Activated T-cell treated with anti-CD3 and anti-CD28 coated beads for 24 hours (primary cell): ENCODE measurements at places on chromosomes 13 and 19.
A peak's percentile ranks its signal among the peaks of the same experiment; 100 is the strongest.

DNA sequence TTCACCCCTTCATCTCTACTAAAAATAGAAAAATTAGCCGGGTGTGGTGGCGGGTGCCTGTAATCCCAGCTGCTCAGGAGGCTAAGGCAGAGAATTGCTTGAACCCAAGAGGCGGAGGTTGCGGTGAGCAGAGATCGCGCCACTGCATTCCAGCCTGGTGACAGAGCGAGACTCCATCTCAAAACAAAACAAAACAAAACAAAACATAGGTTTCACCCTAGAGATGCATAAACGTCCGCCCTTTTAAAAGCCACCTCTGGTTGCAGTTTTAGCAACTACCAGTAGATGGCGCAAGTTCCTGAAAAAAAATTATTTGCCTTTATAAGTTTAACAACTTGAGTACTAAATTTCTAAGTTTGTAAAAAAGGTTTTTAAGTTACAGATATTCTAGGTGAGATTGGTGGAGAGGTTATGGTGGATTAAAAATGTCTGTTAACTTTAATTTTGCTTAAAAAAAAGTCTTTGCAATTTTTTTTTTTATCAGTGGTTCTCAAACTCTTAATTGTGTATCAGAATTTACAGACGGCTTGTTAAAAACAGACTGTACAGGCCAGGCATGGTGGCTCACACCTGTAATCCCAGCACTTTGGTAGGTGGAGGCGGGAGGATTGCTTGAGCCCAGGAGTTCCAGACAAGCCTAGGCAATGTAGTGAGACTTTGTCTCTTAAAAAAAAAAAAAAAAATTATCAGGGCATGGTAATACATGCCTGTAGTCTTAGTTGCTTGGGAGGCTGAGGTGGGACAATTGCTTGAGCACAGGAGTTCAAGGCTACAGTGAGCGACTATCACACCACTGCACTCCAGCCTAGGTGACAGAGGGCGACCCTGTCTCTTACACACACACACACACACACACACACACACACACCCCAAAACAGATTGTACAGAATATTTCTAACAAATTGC lies 42.1 kb downstream of the NAA16 start:
- peak; percentile 36 for DNase-seq

- no peak for DNase-seq
Measured at GRCh38 chr19:18790566-18791314, at the start of gene COMP. Gene COMP (minus strand): TSS chr19:18791305. CDS start chr19:18791269, 36 bp downstream.

DNA sequence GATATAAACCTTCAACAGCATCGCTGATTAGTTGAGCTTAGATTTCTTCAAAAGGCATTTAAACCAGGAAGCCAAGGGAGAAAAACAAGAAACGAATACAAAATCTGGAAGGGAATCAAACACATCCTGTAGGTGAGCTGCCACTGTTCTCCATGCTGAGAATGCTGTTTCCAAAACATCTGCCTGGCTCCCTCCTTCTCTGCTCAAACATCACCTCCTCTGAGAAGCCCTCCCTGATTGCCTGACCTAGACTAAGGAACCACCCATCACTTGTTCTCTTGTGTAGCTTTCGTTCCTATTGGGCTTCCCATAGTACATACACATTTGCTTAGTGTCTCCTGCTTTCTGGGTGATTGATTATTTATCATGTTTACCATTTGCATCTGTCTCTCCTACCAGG lies 152.7 kb downstream of the CACNA1A start:
- DNase-seq, result no peak

GRCh38 chr13:102724923-102725322 lies 30.1 kb upstream of the METTL21C start:
- no peak for DNase-seq

DNA sequence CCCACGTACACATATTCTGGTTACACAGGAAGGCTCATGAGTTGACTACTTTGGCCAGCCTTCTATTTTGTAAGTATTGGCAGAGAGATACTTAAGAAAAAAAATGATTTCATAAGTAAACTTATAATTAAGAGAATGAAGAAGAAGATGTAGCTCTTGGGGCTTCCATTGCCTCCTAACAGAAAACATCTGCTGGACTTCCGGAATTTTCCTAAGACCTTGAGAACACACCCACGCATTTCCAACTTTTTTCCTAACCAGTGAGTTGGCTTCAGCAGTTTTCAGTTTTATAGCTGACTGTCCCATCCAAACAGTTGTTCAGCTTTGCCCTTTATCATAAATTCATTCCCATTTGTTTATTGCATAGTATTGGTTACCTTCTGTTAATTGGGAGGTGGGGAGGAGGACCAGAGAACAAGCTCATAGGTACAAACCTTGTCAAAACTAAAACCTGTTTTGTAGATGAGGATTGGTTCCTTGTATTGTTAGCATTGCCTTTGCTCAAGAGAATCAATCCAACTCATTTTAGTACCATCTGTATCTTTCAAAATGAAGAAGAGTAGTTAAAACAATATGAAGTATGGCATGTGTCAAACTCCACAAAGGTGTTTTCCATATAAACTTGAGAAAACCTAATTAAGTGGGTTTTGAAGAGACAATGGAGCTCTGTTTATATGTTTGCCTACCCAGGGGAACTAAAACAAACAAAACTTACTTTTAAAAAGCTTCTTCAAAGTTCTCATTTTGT lies 93.9 kb downstream of the COL4A2 start:
- DNase-seq, result no peak

GRCh38 chr13:97125810-97126738 lies 96.1 kb upstream of the MBNL2 start:
- no peak for DNase-seq

DNA sequence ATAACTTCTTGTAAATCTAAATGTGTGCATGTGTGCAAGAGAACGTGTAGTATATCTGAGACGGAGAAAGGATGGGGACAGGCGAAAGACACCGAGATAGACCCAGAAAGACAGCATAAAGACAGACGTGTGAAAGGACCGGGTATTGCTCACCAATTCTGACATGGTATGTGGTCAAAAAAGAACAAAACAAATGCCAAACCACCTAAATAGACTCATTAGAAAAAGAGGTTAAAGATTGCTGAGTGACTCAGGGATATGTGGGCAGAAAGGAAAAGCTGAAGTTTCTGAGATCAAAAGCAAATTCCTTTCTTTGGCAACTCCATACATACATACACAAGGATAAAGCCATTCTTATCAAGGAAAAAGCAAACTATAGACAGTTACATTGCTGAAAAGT lies 179.7 kb upstream of the TSC22D1 start:
- DNase-seq, result no peak

- peak; percentile 49 for DNase-seq
Measured at GRCh38 chr19:38852231-38853044, 2.7 kb upstream of the HNRNPL start.

- no peak for DNase-seq
Measured at GRCh38 chr19:41848666-41849065, 3.8 kb downstream of the DMRTC2 start.

GRCh38 chr19:19530423-19530804 lies 1.7 kb downstream of the YJEFN3 start:
- no peak for DNase-seq

DNA sequence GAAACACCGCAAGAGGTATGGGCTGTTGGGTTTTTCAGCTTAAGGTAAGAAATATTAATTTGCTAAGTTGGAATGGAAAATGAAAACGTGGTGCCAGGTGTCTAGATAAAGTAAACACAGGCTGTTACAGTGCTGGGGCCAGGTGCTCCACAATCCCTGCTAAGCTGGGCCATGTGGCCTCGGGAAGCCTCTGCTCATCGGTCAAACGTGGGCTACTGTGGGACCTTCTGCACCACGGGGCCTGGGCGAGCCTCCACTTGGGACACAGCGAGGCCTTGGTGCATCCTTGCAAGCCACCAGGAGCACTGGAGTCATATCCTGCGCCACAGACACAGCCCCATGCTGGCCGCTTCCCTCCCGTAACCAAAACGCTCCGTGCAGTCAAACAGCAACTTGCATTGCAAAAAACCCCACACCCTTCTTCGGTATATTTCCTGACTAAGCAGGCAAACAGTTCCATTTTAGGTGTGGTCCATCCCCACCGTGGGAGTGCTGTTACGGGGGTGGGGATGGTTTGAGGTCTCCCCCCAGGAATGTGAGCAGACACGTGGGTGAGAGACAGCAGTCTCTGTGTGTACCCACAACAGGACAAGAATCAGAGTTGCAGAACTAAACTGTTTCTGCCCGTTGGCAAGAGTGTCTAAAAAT lies 96.3 kb upstream of the SOX1 start:
- no peak for DNase-seq

- no peak for DNase-seq
Measured at GRCh38 chr13:35512271-35512920, 35.9 kb upstream of the MAB21L1 start.

- no peak for DNase-seq
Measured at GRCh38 chr19:16160445-16160942, 12.8 kb downstream of the CIB3 start.

- no peak for DNase-seq
Measured at GRCh38 chr13:30787738-30788525, 52.6 kb downstream of the ALOX5AP start.

DNA sequence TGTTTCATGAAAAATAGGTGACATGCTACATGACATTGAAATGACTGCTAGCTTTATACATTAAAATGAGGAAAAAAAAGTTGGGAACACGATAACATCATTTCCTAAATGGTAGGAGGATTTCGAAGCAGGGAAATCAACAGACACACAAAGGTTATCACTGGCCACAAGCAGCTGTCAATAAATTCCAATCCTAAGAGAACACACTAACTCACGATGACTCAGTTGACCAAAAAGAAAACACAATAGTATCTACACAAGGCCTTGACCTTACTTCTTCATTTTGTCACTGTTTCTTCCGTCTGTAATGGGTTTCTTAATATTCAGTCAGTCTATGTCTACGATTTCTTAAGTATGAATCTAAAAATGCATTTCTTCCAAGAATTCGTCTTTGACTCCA lies 36.5 kb downstream of the STARD13 start:
- no peak for DNase-seq

- DNase-seq, result no peak
Measured at GRCh38 chr13:110907951-110908898, 6.6 kb downstream of the ANKRD10 start.

DNA sequence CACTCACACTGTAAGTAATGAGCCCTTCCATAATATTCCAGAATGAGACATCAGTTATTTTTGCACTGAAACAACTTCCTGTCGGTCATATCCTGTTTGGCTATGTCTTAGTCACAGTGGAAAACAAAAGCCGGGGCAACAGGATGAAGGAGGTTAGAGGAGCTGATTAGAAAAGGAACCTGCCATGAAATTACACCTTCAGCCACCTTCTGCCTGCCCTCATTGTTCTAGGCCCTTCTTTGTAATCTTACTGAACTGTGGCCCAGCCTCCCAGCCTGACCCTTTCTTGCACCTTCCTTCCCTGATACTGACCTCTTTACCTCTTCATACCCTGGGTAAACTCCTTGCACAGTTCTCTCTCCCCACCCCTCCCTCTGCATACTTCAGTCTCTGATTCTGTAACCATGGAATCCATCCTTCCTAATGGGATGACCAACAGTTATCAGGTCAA lies 67.3 kb downstream of the DOCK9 start:
- peak; percentile 18 for DNase-seq

DNA sequence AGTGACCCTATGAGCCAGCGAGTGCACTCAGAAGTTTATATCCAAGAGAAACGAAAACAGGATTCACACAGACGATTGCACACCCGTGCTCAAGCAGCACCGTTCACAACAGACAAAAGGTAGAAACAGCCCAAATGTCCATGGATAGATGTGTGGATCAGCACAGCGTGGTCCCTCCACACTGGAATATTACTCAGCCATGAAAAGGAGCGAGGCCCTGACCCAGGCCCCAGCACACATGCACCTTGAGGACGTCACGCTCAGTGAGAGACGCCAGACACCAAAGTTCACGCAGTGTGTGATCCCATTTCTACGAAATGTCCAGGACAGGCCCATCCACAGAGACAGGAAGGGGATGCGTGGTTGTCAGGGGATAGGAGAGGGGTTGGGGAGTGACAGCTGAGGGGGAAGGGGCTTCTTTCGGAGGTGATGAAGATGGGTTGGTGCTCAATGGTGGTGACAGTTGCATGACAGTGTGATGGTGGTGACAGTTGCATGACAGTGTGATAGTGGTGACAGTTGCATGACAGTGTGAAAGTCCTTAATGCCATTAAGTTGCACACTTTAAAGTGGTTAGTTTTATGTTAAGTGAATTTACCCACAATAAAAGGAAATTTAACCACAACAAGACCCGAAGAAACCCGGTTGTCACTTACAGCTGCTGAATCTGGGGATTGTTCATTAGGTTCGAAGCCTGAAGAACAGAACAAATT lies 18.9 kb upstream of the SLC39A3 start:
- no peak for DNase-seq
